Body of pancreas (tissue), 4 donors: ENCODE measurements at places on chromosomes 4 and X. TPM values are rescaled to one million over a fixed set of nuclear protein-coding genes. Genes with fewer than 3 reads are reported as not detected.

PPEF2 gene
- total RNA-seq = not detected

SMIM31 gene
- total RNA-seq = 0.78 TPM

NHSL2 gene
- total RNA-seq = 1.6 TPM

LAMP2 gene
- 33.6 TPM for total RNA-seq

FAT4 gene
- total RNA-seq = 3.6 TPM

EDA2R gene
- 2.9 TPM for total RNA-seq

TEX13D gene
- total RNA-seq = not detected

ADGRG4 gene
- not detected for total RNA-seq

NFKB1 gene
- 14.5 TPM for total RNA-seq

F11 gene
- total RNA-seq = 53.1 TPM

CYTL1 gene
- not detected for total RNA-seq

GJB1 gene
- total RNA-seq = 31.4 TPM

ZDHHC15 gene
- total RNA-seq = not detected

MAGEE2 gene
- total RNA-seq = not detected

PNPLA4 gene
- 5.7 TPM for total RNA-seq

CHRDL1 gene
- 16.5 TPM for total RNA-seq

XK gene
- 9.3 TPM for total RNA-seq

PCSK1N gene
- 196 TPM for total RNA-seq

TAPT1 gene
- 30.9 TPM for total RNA-seq

RASGEF1B gene
- 4.3 TPM for total RNA-seq

REELD1 gene
- total RNA-seq = 0.78 TPM

KCND1 gene
- 1.3 TPM for total RNA-seq

ETDA gene
- not detected for total RNA-seq

COL25A1 gene
- total RNA-seq = 0.99 TPM

SMIM10 gene
- total RNA-seq = 1.0 TPM

CDS1 gene
- total RNA-seq = 5.2 TPM

NIPAL1 gene
- total RNA-seq = 1.0 TPM

CENPVL1 gene
- not detected for total RNA-seq

DDX53 gene
- total RNA-seq = not detected

CSAG1 gene
- not detected for total RNA-seq

DGAT2L6 gene
- not detected for total RNA-seq

ADAMTS3 gene
- 0.33 TPM for total RNA-seq

ALAS2 gene
- not detected for total RNA-seq

PWWP3B gene
- 9.6 TPM for total RNA-seq

GABRQ gene
- not detected for total RNA-seq

TDO2 gene
- not detected for total RNA-seq
